ENCODE measurements at places on chromosomes 1 and 21.

DNA sequence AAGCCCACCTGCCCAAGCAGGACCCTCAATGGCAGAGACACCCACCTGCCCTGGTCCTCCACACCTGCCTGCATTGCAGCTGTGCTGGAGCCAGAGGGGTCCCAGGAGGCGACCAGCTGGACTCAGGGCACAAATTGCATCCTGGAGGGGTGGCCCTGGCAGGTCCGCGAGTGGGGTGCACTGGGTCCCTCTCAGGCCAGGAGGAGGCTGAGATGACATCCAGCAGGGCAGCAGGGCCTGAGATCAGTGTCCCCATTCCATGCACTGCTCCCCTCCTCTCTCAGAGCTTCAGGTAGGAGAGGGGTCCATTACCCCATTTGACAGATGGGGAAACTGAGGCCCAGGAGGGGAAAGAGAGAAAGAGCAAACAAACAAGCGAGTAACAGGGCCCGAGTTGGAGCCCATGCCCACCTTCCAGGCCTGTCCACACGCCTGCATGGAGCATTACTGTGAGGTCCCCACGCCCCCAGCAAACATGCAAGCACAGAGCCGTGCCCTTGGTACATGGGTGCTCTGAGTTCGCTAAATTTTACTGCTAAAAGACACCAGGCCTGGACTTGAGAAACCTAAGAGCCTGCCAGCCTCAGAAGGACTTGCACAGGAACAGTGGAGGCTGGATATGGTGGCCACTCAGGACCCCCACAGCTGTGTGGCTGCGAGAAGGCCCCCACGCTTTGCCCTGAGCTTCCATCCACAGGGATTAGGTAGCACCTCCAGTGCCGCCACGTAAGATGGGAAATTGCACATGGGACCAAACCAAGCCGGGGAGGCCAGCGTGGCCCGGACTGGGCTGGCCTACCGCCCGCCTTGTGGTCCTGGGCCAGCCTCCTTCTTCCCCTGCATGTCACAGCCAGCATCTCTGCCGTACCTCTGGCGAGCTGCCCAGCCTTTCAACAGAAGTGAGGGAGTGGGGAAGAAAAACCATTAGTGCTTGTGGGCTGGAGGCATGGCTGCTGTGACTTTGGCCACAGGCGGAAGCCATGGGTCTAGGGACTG lies 7.4 kb downstream of the WNT3A start:
- ATAC-seq = no peak

DNA sequence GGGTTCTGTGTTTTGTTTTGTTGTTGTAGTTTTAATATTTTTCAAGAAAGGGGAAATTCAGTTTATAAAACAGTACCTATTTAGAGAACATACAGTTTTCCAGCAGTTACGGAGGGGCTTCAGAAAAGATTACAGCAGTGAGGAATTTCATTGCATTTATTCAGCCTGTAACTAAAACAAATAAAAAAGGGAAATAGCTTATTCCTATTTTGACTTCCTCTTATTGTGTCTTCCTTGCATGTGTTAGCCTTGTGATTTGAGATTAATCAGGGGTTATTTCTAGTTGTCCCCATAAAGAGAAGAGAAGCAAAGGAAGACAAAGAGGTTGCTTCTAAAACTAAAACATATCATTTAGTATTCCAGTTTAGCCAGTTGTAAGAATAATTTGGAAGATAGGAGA lies 35.0 kb downstream of the CTTNBP2NL start:
- ATAC-seq = no peak

GRCh38 chr1:8662380-8663072 lies 154.9 kb downstream of the RERE start:
- ATAC-seq = no peak

- no peak for ATAC-seq
These were observed 149.0 kb downstream of the SLC44A5 start for GRCh38 chr1:75461808-75462325.

DNA sequence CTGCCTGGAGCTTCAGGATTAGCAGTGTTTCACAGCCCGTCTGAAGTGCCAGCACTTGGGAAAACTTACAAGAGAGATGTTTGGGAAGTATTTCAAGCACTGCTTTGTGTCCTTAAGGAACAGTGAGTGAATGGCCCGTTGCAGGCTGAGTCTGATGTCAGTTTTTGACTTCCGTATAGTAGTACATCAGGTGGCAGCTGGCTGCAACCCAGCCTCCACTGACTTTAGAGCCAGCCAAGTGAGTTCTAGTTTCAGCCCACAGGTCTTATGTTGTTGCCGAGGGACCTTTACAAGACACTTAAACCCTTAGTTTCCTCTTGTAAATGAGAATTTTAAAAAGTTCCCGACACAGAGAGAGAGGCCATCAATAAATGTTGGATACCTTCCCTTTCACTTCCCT lies 35.0 kb downstream of the UCK2 start:
- ATAC-seq = no peak

- ATAC-seq = peak; percentile 30
These were observed 44.3 kb upstream of the GTF2B start for GRCh38 chr1:88935522-88936222.

DNA sequence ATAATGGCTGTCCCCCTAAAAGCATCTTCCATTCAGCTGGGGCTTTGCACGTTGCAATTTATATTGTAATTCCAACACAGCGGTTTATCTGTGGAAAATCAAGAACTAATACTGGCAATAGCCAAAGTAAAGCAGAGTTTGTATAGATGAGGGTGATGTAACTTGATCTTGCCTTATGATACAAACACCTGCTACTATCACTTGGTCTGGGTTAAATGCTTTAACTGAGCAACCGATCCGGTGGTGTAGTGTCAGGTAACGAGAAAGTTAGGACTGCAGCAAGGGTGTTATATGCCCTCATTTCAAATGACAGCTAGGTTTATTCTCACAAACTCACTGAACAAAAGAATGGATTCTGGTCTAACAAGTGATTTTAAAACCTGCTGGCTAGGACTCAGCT lies 47.3 kb upstream of the PLPPR4 start:
- ATAC-seq = no peak

DNA sequence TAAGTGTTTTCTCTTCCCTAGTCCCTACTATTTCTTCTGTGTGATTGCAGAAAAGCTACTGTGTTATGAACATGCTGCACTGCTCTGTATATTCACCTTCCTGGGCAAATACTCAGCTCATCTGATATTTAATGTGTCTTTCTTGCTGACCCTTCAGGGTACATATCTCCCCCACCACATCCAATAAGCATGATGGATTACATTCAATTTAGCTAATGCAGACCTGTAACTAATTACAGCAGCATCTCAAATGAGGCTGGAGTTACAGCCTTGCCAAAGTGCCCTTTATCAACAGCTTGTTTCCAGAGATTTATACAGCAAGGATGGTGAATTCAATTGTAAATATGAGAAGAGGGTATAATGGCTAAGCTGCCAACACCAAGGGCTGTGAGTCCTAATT lies 144.0 kb downstream of the KCNH1 start:
- no peak for ATAC-seq

- no peak for ATAC-seq
These were observed 44.6 kb downstream of the PDPN start for GRCh38 chr1:13628218-13628617.

GRCh38 chr1:241413386-241413785 lies 56.4 kb upstream of the RGS7 start:
- no peak for ATAC-seq

Measured in activated CD4-positive, CD25-positive, alpha-beta regulatory T cell treated with anti-CD3 and anti-CD28 coated beads, Interleukin-2, amount 50 U/mL, for 24 hours (primary cell).